Esophagus mucosa (tissue), 1 donor: ENCODE measurements at places on chromosomes 4 and X. TPM values are rescaled to one million over a fixed set of nuclear protein-coding genes. Genes with fewer than 3 reads are reported as not detected.

DNA sequence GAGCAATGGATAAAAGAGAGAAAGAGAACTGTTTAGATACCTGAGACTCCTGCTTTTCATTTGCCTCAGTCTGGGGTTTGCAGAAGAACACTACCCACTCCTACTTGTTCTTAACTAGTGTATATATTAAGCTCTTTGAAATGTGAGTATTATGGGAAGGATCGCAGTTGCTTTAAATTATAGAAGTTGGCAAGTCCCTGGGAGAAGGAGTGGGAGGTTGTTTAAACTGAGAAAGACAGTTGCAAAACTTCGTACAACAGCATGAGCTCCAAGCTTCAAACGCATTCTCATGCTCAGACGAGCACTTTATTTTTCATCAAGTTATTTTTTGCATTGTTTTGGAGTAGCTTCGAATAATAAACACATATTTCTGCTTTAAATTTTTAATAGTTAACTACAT is 88.1 kb upstream of the C1QTNF7 start:
- ATAC-seq, result no peak

DNA sequence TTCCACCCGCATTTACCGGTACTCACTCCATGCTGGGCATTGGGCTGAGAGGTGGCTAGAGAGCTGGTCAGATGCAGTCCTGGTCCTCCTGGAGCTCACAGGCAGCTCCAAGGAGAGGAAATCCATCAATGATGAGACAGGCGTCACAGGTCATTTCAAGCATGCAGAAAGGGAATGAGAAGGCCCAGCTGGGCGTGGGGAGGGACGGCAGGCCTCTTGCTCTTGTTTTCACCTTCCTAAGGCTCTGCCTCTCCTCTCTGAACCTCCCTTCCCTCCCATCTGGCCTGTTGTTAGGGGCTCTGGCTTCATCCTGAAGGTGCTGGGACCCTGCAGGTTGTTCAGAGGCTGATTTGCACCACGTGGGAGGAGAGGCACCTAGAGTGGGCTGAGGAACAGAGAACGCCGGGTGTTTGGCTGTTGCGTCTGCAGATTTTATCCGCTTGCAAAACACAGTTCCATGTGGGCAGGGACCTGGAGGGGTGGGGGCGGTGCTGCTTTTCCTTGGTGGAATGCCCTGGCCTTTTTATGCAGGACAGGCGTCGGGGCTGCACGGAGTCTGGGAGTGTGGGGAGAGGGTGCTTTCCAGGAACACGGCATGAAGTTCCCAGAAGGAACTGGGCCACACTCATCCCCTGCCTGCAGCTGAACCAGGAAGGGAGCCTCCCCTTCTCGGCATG is 81.5 kb upstream of the PSAPL1 start:
- ATAC-seq, result no peak

DNA sequence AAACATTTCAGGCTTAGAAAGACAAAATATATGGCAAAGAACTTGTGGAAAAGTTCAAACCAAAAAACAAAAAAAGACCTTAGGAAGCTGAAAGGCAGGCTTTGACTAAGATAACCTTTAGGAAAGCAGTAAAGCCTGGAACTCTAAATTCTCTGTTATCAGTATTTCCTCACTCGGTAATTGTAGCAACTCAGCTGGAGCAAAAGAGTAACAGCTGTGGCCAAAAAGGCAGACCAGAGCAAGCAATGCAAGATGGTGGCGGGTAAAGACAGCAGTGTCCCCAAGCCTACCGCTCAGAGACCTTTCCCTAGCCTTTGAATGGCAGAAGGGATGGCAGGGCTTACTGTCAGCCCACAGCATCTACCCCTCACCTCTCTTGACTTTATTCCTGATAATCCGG is 63.1 kb upstream of the KLHL13 start:
- ATAC-seq, result no peak

GRCh38 chr4:20944961-20945360 is 244.7 kb downstream of the PACRGL start:
- ATAC-seq, result no peak

DNA sequence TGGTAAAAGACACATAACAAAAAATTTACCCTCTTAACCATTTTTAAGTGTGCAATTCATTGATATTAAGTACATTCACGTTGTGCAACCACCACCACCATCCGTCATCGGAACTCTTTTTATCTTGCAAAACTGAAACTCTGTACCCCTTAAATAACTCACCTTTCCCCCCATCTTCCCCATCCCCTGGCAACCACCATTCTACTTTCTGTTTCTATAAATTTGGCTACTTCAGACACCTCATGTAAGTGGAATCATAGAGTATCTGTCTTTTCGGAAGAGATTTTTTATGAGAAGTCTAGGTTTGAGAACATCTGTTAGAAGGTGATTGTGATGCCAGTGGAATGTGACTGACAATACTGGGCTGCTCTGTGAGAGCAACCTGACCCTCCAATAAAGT is 39.8 kb upstream of the CCDC149 start:
- no peak for ATAC-seq

SPANXN4 gene
- total RNA-seq, result not detected

ZDHHC9 gene
- total RNA-seq, result 12.8 TPM
